ENCODE measurements at places on chromosomes 4 and X.

GRCh38 chrX:83916525-83916924, 55.6 kb downstream of the CYLC1 start:
- no peak for DNase-seq

DNA sequence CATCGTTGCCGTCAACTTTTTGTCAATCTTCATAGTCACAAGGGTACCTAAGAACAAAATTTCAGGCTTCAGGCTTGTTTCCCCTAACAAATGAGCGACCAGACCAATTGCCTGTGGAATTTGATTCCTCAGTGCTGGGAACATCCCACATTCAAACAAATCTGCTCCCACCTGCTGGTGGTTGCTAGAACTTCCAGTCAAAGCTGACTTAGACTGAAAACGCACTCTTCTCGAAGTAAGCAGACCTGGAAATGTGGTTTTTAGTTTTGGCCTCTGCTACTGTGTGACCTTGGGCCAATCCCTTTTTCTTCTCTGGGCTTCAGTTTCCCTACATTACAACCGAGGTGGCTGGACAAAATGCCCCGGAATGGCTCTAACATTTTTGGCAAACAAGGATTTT, 1.8 kb upstream of the GABRQ start:
- peak; percentile 51 for DNase-seq

DNA sequence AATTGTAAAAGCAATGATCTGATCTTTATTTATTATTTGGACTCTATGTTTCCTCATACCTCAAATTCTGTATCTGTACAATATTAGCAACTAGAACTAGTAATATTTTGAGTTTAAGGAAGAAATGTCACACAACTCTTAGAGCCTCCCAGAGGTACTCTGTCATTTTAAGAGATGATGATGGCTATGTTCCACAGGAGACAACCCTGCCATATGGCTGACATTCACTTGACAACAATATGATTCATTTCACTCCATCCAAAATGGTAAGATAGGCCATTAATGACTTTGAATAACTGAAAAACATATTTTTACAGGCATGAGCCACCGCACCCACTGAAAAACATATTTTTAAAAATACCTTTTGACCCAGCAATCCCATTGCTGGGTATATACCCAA, 190.3 kb downstream of the MAML3 start:
- no peak for DNase-seq

DNA sequence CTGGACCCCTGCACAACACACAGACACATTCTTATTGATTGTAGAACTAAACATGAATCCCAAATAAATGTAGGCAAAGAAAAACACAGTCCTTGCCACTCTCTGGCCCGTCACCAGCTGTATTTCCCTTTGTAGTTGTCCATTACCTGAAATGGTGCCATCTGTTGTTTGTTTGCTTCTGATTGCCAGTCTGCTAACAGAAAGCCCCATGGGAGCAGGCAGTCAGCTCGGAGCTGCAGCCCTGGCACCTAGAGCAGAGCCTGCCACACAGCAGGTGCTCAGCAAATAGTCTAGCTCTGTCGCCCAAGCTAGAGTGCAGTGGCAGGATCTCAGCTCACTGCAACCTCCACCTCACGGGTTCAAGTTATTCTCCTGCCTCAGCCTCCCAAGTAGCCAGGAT, 28.9 kb downstream of the CPLX1 start:
- DNase-seq = no peak

GRCh38 chr4:15348236-15348635, 79.6 kb upstream of the C1QTNF7 start:
- DNase-seq = no peak

DNA sequence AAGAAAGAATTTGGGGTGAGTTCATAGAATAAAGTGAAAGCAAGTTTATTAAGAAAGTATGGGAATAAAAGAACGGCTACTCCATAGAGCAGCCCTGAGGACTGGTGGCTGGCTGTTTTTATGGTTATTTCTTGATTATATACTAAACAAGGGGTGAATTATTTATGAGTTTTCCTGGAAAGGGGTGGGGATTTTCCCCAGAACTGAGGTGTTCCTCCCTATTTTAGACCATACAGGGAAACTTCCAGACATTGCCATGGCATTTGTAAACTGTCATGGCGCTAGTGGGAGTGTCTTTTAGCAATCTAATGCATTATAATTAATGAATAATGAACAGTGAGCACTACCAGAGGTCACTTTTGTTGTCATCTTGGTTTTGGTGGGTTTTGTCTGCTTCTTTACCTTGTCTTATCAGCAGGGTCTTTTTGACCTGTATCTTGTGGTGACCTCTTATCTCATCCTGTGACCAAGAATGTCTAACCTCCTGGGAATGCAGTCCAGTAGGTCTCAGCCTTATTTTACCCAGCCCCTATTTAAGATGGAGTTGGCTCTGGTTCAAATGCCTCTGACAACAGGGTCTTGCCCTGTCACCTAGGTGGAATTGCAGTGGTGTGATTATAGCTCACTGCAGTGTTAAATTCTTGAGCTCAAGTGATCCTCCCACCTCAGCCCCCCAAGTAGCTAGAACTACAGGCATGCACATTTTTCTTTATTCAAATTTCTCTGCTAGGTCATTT, 27.1 kb downstream of the RAPGEF2 start:
- no peak for DNase-seq

Data from thyroid gland (tissue), 4 donors.